Omental fat pad (tissue), 4 donors: ENCODE measurements at places on chromosomes 6 and 20. TPM values are rescaled to one million over a fixed set of nuclear protein-coding genes. Genes with fewer than 3 reads are reported as not detected.

GRCh38 chr6:157139054-157139708, 184.1 kb downstream of the TMEM242 start:
- no peak for DNase-seq

DNA sequence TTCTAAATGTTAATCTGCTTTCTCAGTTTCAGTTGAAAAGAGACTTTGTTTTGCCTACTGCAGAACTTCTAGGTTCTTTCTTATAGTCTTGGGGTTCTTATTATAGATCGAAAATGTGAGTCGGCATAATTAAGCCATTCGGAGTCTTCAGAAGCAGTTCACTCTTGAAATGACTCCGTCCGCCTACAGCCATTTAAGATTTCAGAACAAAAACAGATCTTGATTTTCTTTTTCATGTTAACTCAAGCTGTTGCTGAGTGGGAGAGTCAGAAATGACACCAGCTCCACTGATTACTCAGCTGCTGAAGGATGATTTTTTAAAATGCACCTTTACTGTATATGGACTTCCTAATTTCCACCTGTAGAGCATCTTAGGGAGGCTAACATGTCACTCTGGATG, 15.9 kb downstream of the PRDM1 start:
- DNase-seq: no peak

DNA sequence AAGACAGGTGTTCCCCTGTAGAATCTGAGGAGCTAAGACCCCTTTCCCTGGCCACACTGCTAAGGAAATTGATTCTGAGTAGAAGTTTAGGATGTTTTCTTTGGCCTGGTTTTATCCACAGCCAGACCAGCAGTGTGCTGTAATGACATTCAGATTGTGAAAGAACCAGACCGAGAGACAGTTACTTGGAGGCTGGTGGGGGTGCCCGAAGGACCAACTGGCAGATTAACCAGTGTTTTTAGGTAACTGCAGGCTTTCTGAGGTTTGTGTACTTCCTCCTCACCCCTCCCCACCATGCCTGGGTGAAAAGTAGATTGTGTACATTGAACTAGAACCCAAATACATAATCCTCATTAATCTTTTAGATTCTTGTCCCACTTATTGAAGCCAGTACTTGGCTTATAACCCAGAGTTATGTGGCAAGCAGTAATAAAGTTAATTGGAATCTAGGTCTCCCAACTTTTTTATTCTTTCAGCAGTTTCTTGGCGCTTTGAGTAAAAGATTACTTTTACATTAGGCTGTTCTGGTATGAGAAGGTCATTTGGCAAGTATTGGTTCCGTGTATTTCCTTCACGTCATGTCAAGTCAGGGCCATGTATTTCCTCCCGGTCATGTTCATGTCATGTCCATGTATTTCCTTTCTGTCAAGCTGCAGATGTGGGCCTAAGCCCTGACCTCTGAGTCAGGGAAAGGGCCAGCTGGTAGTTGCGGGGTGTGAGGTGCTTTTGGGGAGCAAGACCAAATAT, 93.7 kb downstream of the TCP11 start:
- no peak for DNase-seq

- no peak for DNase-seq
Measured at GRCh38 chr6:137315081-137315480, 95.9 kb upstream of the IFNGR1 start.

DNA sequence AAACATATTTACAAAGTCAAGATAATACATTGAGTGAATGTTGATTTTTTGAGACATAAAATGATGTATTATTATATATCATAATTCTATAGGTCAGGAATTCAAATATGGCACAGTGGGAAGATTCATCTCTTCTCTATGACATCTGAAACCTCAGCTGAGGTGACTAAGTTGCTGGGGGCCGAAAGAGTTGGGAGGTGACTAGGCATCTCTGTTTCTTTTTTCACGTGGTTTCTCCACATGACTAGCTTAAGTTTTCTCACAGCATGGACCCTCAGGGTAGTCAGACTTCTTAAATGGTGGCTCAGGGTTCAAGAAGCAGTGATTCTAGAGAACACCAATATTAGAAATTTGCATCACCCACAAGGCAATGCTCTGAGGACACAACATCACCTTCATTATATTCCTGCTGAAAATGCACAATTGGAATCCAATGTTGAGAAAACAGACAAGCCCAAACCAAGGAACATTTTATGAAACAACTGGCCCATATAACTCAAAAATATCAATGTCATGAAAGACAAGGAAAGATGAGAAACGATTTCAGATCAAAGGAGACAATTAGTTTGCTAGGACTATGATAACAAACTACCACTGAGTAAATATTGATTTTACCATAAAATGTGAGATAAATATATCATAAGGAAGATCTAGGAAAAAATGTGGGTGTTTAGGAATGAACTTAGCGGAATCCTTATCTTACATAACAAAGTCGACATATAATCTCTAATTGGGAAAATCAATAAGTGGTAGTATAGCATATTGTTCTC, 273.3 kb upstream of the IRAK1BP1 start:
- no peak for DNase-seq

GRCh38 chr20:42401613-42402012, 783.4 kb upstream of the CHD6 start:
- no peak for DNase-seq

DNA sequence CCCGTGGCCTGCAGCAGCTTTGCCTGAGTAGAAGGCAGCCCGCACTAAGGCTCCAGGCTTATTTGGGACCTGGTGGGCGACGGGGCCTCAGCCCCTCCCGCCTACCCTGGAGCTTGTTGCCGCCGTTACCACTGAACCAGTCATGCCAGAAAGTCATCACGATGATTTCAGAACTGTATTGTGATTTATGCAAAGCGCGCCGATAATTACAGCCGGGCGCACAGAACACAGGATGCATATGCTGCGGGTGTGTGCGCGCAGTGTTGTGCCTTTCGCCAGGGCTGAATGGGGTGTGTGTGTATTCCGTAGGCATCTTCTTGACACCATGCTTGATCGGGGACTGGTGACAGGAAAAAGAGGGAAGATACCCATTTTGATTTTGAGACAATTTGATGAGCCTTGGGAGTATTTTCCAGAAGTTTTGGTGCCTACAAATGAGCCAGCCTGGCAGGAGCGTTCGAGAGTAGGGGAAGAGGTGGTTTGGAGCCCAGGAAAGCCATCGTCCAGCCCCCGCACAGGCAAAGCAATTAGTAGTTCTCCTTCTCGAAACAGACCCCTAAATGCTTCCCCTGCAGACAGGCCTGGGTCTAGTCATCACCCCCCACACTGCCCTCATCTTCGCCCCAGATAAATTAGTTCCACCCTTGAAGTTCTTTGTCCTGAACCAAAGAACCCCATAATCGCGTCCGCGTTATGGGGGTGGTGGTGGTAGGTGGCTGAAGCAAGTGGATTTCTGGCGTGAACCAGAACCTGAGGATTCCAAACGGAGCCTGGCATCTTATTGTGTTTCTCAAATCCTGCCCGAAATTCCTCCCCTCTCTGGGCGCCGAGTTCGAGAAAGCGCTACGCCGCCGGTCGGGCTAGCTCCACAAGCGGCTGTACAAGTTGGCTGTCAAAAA, 1.9 kb upstream of the NR2E1 start:
- no peak for DNase-seq

- DNase-seq: no peak
Measured at GRCh38 chr6:50824552-50824951, 5.9 kb downstream of the TFAP2B start.

GRCh38 chr6:118897386-118897785, 3.4 kb downstream of the ASF1A start:
- DNase-seq: no peak

DNA sequence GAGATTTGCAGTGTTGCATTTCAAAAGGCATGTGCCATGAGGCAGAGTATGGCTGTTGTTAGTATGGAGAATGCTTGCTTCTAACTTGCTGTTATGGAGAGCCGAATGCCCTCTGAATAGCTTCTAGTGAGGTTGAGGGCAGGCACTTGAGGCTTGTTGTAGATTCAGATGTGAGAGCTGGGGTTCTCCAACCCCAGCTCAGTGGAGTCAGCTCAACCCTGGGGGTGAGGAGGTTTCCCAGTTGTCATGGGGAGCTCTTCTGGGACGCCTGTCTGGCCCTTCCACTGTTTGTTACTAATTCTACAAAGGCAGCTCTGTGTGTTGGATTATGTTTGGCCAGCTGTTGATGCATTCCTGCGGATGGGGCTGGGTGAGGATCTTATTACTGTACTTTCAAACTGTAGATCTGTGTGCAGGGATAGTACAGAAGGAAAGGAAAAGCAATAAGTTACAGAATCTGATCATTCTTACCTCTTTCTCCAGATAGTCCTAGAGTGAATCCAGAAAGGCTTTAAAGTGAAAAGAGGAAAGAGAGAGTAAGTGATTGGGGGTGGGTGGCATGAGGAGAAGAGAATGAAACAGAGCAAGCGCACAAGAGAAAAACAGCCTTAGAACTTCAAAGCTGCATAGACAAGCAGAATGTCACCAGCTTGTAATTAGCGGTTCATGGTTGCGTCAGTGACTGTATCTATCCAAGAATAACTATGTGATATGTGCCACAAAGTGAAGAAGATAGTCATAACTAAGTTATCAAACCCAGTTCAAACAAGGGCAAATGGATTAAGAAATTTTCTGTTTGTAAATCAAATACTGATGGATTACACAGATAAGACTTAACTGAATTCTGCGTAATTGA, 148.7 kb downstream of the PRL start:
- DNase-seq: no peak

DNA sequence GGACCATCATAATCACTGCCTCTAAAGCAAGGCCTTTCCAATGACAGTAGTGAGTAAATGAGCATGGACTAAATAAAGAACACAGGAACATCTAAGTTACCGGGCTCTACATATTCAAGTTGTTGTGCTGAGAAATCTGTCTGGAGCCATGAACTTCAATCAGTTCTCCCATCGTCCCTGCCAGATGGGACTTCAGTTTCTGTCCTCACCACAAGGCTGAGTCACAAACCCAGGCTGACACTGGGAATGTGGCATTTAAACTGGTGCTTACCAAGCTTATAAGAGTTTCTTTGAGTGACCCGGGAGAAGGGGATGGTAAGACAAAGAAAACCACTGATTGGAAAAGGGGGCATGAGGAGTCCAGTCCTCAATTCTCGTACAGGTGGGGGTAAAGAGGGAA, 497.0 kb downstream of the MAFB start:
- DNase-seq: no peak

- DNase-seq: no peak
Measured at GRCh38 chr6:129500958-129501739, 208.8 kb downstream of the ARHGAP18 start.

GRCh38 chr6:26543953-26544352, 5.8 kb downstream of the HMGN4 start:
- DNase-seq: no peak

DNA sequence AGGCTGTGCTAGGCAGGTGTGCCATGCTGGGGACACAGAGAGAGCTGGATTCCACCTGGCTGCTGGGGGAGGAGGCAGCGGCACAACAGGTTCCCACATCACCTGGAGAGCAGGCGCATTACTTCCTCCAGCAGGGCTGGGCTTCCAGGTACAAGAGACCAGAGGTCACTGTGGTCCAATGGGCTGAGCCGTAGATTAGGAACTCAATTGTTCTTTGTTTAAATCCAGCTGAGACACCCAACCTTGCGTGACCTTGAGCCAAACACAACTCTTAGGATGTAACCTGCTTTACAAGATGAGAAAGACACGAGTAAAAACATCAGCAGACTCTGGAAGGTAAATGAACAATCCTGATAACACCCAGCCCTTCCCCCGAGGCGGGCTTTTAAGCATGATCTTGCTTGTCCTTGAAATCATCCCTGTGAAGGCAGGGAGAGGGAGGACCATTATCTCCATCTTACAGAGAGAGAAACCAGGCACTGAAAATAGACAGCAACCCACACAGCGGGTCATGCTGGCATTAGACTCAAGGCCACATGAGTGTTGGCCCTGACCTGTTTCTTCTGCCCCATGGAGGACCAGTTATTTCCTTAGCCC, 216.5 kb upstream of the RREB1 start:
- no peak for DNase-seq

DNA sequence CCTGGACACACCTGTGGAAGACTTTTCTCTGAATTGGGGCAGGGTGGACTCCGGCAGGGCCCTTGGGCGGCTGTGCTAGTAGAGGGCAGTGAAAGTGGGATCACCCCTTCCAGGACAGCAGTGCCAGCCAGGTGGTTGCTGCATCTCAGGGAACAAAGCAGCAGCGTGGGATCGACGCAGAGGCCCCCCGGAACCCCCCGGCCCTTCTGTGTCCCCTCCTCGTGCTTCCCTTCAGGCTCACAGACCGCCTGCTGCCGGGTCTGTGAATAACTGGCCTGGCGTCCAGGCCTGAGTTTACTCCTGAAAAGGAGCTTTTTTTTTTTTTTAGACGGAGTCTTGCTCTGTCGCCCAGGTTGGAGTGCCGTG, 8.9 kb upstream of the DNAJC5 start:
- no peak for DNase-seq

GRCh38 chr20:43961116-43961515, 46.5 kb downstream of the TOX2 start:
- no peak for DNase-seq

DNA sequence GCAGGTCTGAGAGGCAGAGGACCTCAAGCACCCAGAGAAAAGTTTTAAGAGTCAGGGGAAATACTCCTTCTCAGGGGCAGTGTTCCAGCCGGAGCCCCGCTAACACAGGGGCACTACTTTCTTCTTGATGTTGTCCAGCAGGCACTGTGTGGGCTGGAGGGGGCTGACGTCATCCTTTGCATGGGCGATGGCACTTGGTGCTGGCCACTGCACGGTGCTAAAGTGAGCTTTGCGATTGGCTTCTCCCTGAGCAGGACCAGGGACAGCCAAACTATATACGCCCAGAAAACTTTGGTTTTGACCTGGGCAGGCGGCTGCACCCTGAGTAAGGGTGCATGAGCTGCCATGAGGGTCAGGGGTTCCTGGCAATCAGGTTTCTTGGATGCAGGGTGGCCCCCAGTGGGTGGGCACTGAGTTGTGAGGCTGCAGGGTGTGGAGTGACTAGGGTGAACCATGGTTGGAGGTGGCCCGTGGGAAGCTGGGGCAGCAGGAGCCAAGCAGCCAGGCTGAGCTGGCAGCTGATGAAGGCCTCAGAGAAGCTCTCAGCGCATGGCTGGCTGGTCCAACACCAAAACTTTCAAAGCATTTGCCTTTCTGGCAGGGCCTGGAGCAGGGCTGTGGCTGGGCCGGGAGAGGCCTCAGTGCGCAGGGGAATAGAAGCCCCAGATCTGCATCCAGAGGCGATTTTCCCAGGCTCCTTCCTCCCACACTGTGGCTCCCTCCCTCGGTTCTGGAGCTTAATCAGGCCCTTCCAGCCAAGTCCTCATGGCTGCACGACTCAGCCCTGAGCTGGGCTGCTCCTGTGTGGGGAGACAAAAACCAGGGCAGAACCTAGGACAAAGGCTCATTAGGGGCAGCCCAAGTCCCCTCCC, 18.3 kb downstream of the MRPS18A start:
- DNase-seq: no peak

- no peak for DNase-seq
Measured at GRCh38 chr20:46820682-46821081, 74.0 kb upstream of the EYA2 start.

The HEY2 gene
- 3.2 TPM for total RNA-seq

The NUDT3 gene
- 46.0 TPM for total RNA-seq

The LAMA5 gene
- total RNA-seq: 47.4 TPM

The FAM209B gene
- total RNA-seq: not detected

The TTK gene
- not detected for total RNA-seq

The TRIM40 gene
- not detected for total RNA-seq
